ENCODE measurements at places on chromosomes 12 and 14.

GRCh38 chr14:68708343-68708742, 84.5 kb downstream of the ZFP36L1 start:
- DNase-seq, result no peak

- no peak for DNase-seq
These were observed 393.5 kb downstream of the PCNX1 start for GRCh38 chr14:71300566-71301330.

DNA sequence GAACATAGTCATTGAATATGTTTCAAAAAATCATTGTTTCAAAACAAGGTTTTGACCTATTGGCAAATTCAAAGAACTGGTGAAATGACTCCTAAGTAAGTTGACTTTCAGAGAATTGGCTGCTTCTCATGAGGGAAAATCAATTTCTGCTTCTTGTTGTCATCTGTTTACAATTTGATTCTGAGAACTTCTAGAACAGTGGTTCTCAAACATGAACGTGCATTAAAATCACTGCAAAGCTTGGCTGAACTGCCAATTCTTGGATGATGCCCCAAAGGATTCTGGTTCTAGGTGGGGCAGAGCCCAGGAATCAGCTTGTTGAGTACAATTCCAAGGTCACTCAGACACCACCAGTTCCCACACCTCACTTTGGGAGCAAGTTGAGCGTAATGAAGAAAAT, 83.9 kb downstream of the ZFP36L1 start:
- DNase-seq, result no peak

DNA sequence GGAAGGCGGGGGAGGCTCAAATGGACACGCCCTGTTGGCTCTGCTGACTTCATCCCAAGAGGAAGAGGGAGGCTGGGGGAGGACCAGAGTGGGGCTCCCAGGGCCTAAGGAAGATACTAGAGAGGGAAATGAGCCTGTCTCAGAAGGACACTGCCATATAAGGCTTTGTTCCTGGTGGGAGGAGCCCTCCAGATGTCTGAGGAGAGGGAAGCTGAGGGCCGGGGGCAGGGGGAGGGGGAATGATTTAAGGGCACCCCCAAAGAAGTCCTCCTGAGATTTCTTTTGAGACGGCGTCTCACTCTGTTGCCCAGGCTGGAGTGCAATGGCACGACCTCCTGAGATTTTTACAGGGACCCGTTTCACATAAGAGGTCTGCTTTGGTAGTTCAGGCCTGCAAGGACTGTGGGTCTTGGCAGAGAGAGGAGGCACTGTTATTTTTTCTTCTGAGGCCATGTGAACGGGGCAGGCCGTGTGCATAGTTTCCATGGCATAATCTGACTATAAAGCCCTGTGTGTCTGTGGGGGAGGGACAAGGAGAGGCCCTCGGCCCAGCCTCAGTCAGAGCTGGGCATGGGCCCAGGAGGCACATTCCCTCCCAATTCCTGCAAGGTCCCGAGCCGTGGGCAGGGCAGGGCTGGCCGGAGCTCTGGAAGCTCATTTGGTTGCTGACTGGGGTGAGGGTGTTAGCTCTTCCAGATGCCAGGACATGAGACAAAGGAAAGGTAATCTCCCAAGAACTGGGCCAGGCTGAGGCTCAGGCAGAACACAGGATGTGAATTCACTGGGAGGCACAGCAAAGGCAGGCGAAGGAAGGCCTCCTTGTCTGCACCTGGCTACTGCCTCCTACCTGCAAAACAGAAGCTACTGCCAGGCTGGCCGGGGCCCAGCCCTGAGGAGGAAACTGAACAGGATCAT, 22.2 kb upstream of the PLEKHG3 start:
- DNase-seq, result no peak

DNA sequence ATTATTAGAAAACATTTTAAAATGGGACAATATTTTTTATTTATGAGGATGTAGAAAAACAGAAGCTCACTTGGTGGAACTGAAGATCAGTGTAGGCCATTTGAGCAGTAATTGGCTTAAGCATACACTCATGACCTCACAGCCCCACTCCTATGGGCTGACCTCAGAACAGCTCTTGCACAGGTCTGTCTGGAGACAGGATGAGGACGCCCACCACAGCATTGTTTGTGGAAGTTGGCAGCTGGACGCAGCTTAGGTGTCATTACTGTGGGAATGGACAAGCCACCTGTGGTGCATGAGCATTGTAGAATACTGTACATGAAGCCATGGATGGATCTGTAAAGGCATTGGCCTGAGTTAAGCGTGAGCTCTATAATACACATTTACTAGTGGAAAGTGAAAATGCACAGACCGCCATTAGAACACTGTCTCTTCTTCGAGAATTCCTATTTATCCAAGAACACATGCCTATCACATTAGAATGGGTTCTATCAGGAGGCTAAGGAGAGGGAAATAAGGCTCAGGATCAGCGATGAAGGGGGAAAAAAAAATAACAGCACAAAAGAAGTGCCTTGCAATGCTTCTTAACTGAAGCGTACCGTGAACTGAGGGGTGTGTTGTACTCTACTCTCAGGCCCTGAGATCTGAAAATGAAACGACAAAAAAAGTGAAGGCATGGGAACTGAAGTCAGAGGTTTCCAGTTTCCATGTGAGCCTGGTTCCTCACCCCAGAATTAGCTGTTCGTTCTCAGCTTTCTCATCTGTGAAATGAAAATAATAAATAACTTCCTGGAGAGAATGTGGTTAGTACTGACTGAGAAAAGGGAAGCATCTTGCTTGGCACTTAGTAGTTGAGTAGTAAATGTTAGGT, 33.6 kb downstream of the KCNA1 start:
- DNase-seq, result no peak

GRCh38 chr14:100434911-100435438, 111.8 kb downstream of the SLC25A47 start:
- DNase-seq, result no peak

- no peak for DNase-seq
These were observed 12.1 kb upstream of the SLC38A2 start for GRCh38 chr12:46384451-46385309.

- no peak for DNase-seq
These were observed 56.1 kb upstream of the DDX11 start for GRCh38 chr12:31017535-31017934.

DNA sequence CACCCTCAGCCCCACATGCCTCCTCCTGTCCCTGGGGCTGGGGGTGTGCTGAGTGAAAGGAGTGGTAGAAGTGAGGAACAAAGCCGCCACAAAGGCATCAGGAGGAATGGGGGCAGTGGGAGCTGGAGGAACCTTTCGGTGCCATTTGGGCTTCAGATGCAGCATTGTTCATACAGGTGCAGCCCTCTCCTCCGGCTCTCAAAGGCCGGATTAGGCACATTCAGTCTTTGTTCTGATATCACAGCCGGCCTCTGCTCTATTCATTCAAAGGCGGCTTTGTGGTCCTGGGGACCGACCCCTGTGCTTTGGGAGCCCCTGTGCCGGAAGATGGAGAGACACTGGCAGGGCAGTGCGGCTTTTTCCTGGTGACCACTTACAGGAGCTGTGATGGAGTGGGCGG, 53.2 kb downstream of the SMOC1 start:
- DNase-seq, result no peak

GRCh38 chr12:118190266-118190665, 54.3 kb downstream of the PEBP1 start:
- DNase-seq, result no peak

DNA sequence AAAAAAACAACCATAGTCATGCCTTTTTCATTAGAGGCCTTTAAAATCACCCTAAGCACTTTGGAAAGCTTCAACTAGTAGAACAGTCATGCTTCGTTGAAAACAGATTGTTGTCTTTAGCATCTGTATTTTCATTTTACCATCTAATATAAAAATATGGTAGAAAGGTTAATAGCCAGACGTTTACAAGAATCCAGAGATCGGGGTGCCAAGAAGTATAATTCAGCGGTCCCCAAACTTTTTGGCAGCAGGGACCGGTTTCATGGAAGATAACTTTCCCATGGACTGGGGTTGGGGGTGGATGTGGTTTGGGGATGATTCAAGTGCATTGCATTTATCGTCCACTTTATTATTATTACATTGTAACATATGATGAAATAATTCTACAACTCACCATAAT, 138.4 kb downstream of the GLT1D1 start:
- DNase-seq, result no peak

- DNase-seq, result no peak
These were observed 4.2 kb downstream of the TAS2R42 start for GRCh38 chr12:11182529-11182928.

GRCh38 chr12:57224278-57224972, 5.1 kb upstream of the SHMT2 start:
- no peak for DNase-seq

DNA sequence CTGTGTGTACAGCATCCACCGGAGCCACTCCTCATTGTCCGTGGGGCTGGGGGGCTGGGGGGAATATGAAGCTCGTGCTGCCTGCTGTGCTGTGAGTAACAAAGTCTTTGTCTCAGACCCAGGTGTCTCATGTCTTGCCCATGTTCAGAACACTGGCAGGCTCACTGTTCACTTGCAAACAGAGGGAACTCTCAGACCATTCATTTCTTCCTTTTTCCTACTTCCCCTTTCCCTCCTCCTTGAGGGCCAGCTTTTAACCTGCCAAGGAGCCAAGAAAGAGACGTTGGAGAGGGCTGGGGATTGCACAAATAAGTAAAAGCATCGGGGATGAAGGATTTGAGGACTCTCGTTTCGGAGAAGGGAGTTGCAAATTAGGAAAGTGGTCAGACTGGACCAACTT, 21.6 kb downstream of the GPR132 start:
- no peak for DNase-seq

- DNase-seq, result no peak
These were observed 272.4 kb upstream of the FOXG1 start for GRCh38 chr14:28494196-28494595.

DNA sequence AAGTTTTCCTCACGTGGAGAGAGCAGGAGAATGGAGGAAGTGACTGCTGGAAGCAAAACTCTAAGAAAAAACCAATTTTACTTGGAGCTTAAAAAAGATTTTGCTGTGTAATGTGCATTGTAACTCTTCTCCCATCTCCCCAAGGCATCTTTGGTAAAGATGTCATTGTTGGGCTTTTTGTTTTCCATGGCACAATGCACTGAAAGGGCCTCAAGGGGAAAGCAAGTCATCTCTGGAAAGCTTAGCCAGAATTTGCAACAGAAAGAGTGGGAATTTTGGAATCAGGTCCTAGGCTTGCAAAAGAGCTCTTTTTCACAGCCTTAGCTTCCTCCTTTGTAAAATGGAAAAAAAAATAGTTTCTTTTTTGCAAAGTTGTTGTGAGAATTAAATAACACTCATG, 7.9 kb upstream of the PPM1A start:
- DNase-seq, result no peak

DNA sequence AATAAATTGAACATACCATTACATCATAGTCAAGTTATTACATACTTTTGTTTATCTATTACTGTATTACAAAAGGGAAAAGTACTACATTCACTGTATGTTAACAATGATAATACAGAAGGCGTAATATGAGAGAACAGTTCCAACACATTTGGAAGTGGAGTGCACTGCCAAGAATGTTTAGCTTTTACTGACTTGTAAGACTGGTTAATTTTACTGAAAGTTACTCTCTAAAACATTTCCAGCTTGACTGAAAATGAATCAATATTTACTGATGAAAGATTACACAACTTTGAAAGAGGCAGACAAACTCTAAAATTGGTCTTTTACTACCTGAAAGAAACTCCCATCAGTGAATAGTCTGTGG, 728.5 kb downstream of the FSCB start:
- DNase-seq, result no peak

DNA sequence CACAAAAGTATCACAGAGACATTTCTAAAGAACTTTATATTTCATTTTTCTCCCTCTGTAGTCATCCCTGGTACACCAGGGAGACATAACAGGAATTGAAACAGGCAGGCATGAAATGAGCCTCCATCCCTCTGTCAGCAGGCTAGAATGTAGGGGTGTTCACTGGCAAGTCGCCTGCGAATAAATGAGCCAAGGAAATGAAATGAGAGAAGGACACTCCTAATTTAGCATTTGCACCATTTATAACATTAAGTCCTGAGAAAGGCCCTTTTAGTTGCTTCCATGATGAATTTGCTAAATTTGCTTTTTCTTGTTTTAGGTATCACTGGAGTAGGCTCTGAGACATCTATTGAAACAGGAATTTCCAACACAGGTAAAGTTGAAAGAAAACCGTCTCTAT, 192.4 kb upstream of the CNTN1 start:
- DNase-seq, result no peak

GRCh38 chr14:104687601-104688504, 1.6 kb upstream of the INF2 start:
- DNase-seq, result no peak

DNA sequence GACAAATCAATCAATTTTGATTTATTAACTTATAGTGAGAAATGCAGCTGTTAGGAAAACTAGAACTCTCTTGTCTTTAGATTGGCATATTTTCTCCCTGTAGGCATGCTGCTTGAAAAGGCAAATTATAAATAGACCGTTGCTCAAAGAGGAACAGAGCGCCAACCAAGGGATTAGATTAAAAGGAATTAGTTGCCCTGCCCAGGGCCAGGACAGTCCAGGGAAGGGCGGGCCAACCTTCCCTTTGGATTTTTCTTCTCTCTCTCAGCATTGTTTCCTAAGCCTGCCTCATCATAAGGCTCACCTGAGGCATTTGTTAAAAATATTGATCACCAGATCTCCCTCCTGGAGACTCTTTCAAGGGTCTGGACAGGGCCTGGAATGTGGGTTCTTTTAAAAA, 8.6 kb downstream of the CIPC start:
- no peak for DNase-seq

- no peak for DNase-seq
These were observed 25.1 kb upstream of the ATP2B1 start for GRCh38 chr12:89733579-89734201.

GRCh38 chr14:49851813-49852212, 775 bp downstream of the NEMF start:
- no peak for DNase-seq

GRCh38 chr12:22539055-22539454, 5.3 kb downstream of the C2CD5 start:
- DNase-seq, result no peak

- no peak for DNase-seq
These were observed 18.2 kb upstream of the CACNA2D4 start for GRCh38 chr12:1936406-1937320.

DNA sequence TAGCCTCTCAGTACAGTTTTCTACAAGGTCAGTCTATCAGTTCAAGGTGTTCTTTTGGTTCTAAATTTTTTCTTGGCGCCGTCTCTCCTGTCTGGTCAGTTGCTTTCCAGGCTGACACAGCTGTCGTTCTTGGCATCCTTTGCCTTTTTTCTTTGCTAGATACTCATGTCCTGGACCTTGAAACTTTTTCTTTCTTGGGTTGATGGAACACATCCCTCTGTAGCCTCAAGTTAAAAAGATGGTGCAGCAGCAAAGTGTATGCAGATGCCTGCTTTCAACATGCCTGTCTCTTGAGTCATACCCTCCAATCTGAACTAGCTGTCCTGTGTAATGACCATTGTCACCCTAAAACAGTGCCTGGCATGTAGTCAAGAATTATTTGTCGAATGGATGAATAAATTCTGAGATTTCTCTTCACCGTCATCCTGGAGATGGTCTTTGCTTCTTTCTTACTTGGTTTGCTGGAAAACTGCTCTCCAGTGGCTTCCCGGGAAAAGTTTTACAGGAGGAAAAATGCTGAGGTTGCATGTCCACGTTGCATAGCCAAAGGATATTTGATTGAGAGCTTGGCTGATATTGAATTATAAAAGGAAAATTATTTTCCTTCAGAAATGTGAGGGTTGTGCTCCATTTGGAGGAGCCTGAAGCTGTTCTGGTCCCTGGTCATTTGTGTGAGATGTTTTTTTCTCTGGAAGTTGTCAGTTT, 4.6 kb downstream of the NYNRIN start:
- no peak for DNase-seq
